ENCODE measurements at places on chromosomes 2 and 18.

DNA sequence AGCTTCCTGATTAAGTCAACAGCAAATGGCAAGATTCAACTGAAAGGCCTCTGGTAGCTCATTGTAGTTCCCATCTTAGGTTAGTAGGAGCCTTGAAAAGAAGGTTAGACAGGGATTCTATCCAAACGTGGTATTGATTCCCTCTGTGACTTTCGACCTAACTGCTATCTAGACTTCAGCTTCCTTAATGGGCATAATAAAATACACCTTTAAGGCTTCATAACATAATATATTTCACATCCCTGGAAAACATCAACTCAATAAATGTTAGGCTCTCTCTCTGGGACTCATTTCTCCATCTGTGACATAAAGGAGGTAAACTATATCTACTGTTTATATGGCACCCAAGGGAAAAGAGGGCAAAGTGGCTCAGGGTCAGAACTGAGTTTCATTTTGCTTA, 60.9 kb downstream of the STK39 start:
- no peak for DNase-seq

DNA sequence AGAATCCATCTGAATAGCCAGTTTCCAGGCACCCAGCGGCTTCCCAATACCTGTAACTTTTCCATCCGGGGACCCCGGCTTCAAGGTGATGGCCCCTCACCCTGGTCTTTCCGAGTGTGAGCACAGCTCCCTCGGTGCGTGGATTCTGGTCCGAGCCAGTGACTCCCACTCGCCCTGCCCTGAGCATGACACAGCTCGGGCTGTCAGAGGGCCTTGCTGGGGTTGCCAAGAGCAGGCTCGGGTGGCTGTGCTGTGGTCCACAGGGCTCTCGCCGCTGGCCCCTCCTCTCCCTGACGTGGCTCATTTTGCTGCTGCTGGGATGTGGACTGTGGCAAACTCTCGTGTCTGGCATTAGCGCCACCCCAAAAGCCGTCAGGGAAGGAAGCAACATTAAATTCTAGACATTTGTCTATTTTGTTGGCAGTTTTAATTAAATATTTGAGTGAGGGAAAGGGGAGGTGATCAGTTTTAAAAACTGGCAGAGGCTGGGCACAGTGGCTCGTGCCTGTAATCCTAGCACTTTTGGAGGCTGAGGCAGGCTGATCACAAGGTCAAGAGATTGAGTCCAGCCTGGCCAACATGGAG, 5.6 kb upstream of the ESPNL start:
- no peak for DNase-seq

- no peak for DNase-seq
Observed at GRCh38 chr2:205543262-205543843, 138.9 kb upstream of the NRP2 start.

- no peak for DNase-seq
Observed at GRCh38 chr2:200408428-200409316, 101.2 kb downstream of the KCTD18 start.

DNA sequence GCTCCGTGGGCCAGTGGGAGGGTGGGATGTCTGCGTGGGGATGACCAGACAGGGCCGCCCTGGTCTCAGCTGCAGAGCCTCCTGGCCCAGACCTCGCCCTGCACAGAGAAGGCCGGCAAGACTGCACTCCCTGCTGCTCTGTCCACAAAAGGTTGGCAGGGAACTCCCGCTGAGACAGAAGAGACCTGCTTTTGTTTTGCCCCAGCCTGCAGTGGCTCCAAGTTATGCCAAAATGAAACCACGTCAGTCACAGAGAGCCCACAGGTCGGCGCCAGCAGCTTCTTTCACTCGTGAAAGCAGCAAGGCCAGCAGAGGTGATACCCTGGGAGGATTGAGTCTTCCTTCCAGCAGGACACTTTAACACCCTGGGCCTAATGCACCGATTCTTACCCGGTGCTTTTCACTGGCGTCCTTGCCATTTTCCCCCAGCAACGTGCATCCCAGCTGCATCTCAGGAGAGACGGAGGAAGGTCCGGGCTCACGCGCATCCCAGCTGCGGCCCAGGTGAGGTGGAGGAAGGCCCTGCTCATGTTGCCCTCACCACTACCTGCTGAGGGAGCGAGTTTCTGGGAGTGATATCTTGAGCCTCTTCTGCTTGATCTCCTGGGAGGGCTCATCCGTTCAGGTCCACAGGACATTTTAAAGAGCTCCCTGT, 22.1 kb upstream of the CTDP1 start:
- no peak for DNase-seq

DNA sequence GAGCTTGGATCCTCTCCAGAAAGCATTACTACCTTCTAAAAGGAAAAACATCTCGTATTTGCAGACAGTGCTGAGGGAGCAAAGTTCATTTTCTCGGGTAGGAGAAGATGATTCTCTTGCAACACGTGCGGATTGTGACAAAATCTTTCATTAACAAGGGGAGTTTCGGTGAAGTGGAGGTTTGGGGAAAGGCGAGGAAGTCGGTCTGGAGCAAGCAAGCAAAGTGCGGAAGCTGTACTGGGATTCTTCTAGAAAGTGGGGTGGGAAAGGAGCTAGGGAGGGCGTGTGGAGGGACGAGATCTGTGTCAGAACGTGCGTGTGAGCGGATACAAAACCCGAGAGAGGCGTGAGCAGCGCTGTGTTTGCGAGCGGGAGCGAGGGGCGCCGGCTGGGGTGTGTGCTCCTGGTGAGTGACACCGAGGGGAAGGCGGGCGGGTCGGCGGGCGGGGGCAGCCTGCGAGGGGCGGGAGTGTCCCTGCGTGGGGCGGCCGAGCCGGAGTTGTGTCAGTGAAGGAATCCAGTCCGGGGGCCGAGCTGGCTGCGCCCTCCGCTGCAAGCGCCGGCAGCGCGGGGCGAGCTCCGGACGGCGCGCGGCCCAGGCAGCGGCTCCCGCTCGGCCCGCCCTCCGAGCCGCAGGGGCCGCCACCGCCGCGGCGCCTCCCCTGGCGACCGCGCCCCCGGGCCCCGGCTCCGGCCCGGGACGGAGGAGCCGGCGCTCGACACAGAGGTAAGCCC, at the start of gene SPATS2L:
SPATS2L (plus strand) TSS at position 498 of the 735 bp plus-strand sequence. CDS start 82,552 bp downstream, outside the sequence.
- DNase-seq: peak; percentile 59

GRCh38 chr18:26697186-26697884, 149.0 kb upstream of the KCTD1 start:
- no peak for DNase-seq

GRCh38 chr2:136613096-136613495, 152.2 kb upstream of the THSD7B start:
- no peak for DNase-seq

GRCh38 chr18:52140986-52141385, 199.0 kb upstream of the DCC start:
- DNase-seq: no peak

- no peak for DNase-seq
Observed at GRCh38 chr2:44005846-44006245, 10.1 kb upstream of the LRPPRC start.

GRCh38 chr2:23550553-23550952, 165.6 kb downstream of the KLHL29 start:
- DNase-seq: peak; percentile 20

DNA sequence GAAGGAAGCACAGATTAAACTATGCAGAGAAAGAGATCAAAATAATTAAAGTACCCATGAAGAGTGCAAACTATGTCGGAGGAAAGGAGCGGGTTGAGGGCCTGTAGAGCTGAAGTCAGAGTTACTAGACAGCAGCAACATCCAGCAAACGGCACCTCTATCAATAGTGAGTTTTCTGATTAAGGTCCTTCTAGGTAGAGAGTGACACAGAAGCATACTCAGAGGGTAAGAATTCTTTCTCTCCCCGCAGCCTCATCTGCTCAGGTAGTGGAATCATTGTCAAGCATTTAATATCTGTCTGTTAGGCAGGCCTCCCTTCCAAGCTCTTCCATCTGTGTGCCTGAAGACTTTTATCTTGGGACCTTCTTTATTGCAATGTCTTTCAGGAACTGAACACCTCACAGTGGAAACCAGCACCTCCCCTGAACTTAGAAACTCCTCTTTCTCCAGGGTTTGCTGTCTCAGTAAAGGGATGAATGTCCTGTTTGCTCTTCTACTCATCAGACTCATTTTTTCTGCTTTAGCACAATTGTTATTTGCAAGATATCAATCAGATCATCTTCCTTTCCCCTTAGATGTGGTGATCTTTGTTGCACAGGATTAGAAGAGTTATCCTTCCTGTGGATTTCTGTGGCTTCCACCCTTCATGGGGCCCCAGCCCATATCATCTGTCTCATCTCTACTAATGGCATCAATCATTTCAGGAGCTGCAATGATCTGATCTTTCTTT, 28.8 kb downstream of the SP140 start:
- DNase-seq: no peak

DNA sequence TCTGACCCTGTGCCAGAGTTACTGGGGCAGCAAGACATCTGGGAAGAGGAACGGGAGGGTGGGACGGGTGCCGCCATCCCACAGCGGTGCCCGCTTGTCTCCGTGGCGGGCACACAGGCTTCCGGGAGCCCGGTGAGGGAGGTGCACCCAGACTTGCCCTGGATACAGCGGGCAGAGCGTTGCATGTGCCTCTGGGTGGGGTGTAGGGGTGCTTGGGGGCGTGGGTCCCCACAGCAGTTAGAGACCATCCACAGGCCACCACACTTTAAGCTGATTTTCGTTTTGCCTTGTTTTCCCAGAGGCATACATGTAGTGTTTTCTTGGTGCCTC, 45.1 kb downstream of the SH3BP4 start:
- no peak for DNase-seq

GRCh38 chr18:76419811-76420210, 75.2 kb downstream of the ZNF516 start:
- DNase-seq: no peak

- no peak for DNase-seq
Observed at GRCh38 chr2:158478816-158479215, 22.1 kb downstream of the PKP4 start.

DNA sequence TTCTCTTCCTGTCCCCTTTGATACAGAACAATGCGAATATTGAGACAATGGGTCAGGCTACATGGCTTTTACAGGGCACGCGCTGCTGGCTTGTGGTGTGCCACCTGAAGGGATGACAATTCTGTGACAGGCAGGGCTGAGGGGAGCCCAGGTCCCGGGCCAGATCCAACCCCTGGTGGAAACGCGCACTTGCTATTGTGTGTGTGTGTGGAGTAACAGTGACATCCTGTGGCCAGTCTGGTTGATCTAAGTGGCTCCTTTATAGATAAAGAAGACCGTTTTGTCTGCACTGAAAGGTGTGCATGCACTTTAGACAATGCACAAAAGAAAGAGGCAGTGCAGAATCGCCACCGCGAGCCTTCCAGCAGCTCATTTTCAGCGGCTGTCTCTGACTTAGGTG, 273.6 kb downstream of the HRH4 start:
- DNase-seq: peak; percentile 92

DNA sequence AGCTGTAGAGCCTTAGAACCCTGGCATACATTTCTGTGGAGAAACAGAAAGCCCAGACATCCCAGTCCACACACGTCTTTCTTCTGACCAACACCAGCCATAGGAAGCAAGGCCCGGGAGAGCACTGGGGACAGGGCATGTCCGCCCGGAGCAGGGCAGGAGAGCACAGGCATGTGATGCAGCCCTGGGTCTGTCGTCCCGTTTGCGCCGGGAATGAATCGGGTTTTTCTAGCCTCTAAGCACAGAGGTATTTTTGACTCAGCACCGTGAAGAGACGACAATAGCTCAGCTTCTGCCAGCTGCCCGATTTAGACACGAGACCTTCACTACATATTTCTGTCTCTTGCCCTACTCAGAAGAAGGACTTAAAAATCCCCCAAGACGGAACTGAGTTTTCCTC, 7.3 kb upstream of the AMMECR1L start:
- DNase-seq: no peak

DNA sequence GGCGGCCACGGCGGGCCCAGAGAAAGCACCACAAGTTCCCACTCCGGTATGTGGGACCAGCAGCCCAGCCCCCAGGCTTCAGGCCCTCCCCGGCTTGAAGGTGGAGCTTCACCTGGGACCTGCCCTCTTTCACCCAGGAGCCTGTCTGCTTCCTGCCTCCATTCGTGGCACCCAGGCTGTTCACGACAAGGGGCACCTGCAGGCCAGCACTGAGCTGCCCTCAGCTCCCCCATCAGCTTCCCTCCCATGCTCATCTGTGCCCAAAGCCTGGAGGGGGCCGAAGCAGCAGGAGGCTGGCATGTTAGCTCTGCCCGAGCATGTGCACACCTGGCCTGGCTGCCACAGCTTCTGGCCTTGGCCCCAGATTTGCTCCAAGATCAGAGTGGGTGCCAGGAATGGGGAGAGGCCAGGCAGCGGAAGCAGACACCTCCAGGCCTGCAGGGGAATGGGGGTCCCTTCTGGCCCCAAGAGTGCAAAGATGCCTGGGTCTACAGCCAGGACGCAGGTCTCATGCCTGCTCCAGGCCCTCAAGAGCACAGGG, 312.4 kb upstream of the SYT4 start:
- DNase-seq: no peak

DNA sequence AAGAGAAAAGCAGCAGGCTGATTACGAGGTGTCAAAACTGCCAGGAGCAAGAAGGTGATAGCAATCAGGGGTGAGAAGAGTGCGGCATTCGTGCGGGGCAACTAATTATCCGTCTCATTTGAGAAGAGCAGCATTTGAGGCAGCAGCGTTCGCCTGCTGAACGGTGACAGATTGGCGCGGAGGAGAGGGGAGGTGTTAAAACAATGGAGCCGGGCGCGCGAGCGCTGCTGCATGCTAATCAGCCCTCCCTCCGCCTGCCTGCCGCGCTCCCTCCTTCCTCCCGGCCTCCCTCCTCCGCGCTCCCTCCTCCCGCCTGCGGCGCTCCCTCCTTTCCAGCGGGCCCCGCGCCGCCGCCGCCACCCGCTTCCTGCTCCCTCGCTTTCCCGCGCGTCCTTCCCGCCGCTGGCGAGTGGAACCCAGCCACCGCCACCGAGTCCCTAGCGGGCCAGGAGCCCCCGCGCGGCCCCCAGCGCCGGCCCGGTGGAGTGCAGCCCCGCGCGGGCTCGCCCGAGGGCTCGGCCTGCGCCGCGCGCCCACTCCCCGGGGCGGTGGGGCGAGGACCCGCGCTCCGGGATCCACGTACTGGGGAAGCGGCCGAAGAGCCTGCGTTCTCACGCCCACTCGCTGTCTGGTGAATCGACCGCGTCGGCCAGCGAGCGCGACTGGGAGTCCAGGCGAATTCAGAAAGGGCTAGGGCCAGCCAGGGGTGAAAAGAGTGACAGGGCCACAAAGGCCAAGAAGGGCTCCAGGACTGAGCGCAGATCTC, 69.5 kb upstream of the PSMD14 start:
- peak; percentile 80 for DNase-seq

GRCh38 chr2:232088771-232089170, 127.3 kb downstream of the DIS3L2 start:
- peak; percentile 15 for DNase-seq

GRCh38 chr2:16522031-16522831, 143.4 kb downstream of the CYRIA start:
- DNase-seq: no peak

All from cerebellar cortex (tissue), 1 donor.